ENCODE measurements at places on chromosomes 5 and 9. TPM values are rescaled to one million over a fixed set of nuclear protein-coding genes. Genes with fewer than 3 reads are reported as not detected.

PCDHGB6 gene
- total RNA-seq, result 4.1 TPM

EFNA5 gene
- total RNA-seq, result 5.2 TPM

ST8SIA4 gene
- 0.77 TPM for total RNA-seq

- no peak for DNase-seq
Observed at GRCh38 chr5:136066661-136067271, 38.0 kb downstream of the TGFBI start.

DNA sequence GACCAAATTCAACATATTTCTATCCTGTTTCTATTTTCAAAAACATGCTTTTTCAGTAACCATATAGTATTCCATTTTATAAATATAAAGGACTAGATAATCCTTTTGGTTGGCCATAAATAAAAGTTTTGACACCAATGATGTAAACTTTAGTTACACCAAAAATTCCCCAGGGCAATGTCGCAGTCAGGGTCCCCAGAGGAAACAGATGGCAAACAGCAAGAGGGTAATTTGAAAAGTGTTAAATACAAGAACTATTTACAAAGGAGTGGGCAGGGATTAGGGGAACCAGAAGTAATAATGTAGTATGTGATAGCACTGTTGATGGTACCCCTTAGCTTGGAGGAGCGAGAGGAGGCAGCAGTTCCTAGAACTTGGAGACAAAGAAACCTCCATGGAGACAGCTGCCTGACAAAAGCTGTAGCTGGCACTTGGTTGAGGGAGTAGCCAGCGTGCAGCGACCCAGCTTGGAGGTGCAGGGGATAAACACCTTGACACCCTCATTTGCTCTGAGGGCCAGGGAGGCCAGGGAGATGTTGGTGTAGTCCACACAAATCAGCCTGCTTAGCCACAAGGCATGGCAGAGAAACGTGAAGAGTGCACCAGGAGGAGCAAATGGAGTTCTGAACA is 18.3 kb upstream of the MSANTD3 start:
- DNase-seq, result no peak

MAMDC4 gene
- 3.4 TPM for total RNA-seq

- DNase-seq, result no peak
Observed at GRCh38 chr9:110036286-110036685, 171.7 kb downstream of the C9orf152 start.

ZFYVE16 gene
- 22.9 TPM for total RNA-seq

- DNase-seq, result no peak
Observed at GRCh38 chr5:148569948-148570347, 84.4 kb downstream of the HTR4 start.

Data from psoas muscle (tissue), 8 donors.